HCT116 (cell line): ENCODE measurements at places on chromosomes 4 and X. TPM values are rescaled to one million over a fixed set of nuclear protein-coding genes. Genes with fewer than 3 reads are reported as not detected.

- no peaks in the 10 kb centered on the region for H3K4me1 ChIP-seq
- H3K36me3 ChIP-seq = no peaks in the 10 kb centered on the region
- H3K4me3 ChIP-seq = no peak overlapping the region
- no peaks in the 10 kb centered on the region for H3K27me3 ChIP-seq
- no peak overlapping the region for H3K27ac ChIP-seq
- no peak for DNase-seq
Observed at GRCh38 chr4:177376024-177376423, 66.2 kb downstream of the AGA start.

GRCh38 chr4:77190053-77190452 is 33.0 kb downstream of the CCNG2 start:
- no peak for DNase-seq
- H3K27me3 ChIP-seq = peaks cover under 1% of the 10 kb centered on the region; the same call in 1 of the 2 replicates

- no peaks in the 10 kb centered on the region for H3K36me3 ChIP-seq
- no peak overlapping the region for H3K4me3 ChIP-seq
- H3K27me3 ChIP-seq = no peaks in the 10 kb centered on the region
- H3K27ac ChIP-seq = no peak overlapping the region
- peaks cover 4% of the 10 kb centered on the region for H3K4me1 ChIP-seq
Observed at GRCh38 chr4:94766856-94767255, 9.1 kb downstream of the BMPR1B start.

DNA sequence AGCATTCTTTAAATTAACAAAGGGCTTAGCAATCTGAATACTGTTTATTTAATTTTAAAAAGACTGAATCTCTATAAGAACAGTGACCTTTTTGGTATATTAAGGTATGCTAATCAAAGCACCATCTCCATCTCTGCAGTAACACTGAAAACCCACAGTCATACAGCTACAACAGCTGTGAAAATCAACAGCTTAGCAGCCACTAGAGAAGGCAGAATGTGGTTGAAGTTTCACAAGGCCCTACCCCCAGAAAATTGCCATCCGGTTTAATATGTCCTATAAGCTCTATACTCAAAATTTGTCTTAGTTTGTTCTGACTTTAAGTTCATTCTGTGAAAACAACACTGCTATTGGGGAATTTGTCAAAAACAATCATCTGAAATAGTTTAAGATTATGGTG is 128.7 kb downstream of the OPHN1 start:
- H3K27me3 ChIP-seq = no peaks in the 10 kb centered on the region
- no peak for DNase-seq

- no peak for DNase-seq
- H3K27me3 ChIP-seq = no peaks in the 10 kb centered on the region
- no peaks in the 10 kb centered on the region for H3K4me1 ChIP-seq
- no peak overlapping the region for H3K4me3 ChIP-seq
Observed at GRCh38 chrX:2299871-2300270, 200.9 kb downstream of the DHRSX start.

NPY2R gene
- not detected for total RNA-seq

MMRN1 gene
- 0.12 TPM for total RNA-seq

TAF7L gene
- total RNA-seq = 0.22 TPM

IL1RAPL2 gene
- not detected for total RNA-seq
